Thyroid gland (tissue), 4 donors: ENCODE measurements at places on chromosomes 7 and 10.
A peak's percentile ranks its signal among the peaks of the same experiment; 100 is the strongest.

DNA sequence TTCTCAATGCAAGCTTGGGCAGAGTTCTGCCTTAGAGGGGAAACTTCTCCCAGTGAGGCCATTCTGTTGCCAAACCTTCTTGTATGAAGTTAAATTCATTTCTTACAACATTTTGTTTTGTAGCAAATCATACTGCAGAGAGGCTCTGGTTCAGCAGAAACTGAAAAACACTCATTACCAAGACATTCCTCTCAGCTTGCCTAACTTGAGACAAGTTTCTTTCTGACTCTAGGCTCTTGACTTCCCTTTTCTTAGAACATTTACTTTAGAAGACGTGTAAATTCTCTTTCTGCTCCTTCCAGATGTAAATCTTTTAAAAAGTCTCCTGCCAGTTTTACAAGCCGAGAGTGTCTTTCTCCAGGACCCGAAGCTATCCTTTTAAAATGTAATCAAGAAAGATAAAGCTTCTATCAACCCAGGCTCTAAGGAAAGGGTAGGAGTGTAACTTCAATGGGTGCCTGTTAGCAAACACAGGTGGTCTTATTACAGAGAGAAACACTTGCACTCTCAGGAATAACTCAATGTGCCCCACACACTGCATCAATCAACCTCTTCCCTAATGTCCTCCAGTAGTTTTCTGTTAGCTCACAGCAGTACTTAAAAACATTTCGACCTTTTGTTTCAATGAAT is 80.5 kb upstream of the TAS2R16 start:
- H3K4me3 ChIP-seq, result no peak overlapping the region
- no peak overlapping the region for H3K27ac ChIP-seq
- H3K36me3 ChIP-seq, result no peaks in the 10 kb centered on the region
- H3K4me1 ChIP-seq, result no peaks in the 10 kb centered on the region
- DNase-seq, result no peak
- no peaks in the 10 kb centered on the region for H3K27me3 ChIP-seq

DNA sequence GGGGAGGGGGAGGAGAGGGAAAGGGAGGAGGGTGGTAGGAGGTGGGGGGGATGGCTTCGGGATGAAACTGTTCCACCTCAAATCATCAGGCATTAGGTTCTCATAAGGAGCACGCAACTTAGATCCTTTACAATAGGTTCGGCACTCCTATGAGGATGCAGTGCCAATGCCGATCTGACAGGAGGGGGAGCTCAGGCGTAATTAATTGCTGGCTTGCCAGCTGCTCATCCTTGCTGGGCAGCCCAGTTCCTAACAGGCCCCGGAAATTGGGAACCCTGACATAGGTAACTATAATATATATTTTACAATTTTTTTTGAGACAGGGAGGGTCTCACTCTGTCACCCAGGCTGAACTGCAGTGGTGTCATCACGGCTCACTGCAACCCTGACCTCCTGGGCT is 118.8 kb upstream of the SFMBT2 start:
- no peak overlapping the region for H3K27ac ChIP-seq
- H3K36me3 ChIP-seq, result no peaks in the 10 kb centered on the region
- peak; percentile 17 for DNase-seq
- H3K4me3 ChIP-seq, result no peak overlapping the region
- H3K27me3 ChIP-seq, result peaks cover 4% of the 10 kb centered on the region

GRCh38 chr10:18260310-18260922 is 120.2 kb downstream of the CACNB2 start:
- no peak overlapping the region for H3K27ac ChIP-seq
- no peaks in the 10 kb centered on the region for H3K36me3 ChIP-seq
- no peaks in the 10 kb centered on the region for H3K27me3 ChIP-seq
- DNase-seq, result peak; percentile 7
- H3K4me1 ChIP-seq, result peaks cover 14% of the 10 kb centered on the region

- H3K4me1 ChIP-seq, result peaks cover 14% of the 10 kb centered on the region
- H3K27me3 ChIP-seq, result no peaks in the 10 kb centered on the region
- H3K4me3 ChIP-seq, result no peak overlapping the region
- H3K27ac ChIP-seq, result peak overlapping the region; percentile 11
These were observed 44.5 kb downstream of the LANCL2 start for GRCh38 chr7:55409482-55410225.

GRCh38 chr10:99304862-99305229 is 24.3 kb upstream of the CNNM1 start:
- H3K4me3 ChIP-seq, result no peak overlapping the region
- no peaks in the 10 kb centered on the region for H3K27me3 ChIP-seq
- DNase-seq, result no peak
- no peaks in the 10 kb centered on the region for H3K36me3 ChIP-seq
- peak overlapping the region; percentile 20 for H3K27ac ChIP-seq
